Gastrocnemius medialis (tissue), 4 donors: ENCODE measurements at places on chromosomes 1 and 21. TPM values are rescaled to one million over a fixed set of nuclear protein-coding genes. Genes with fewer than 3 reads are reported as not detected.
A peak's percentile ranks its signal among the peaks of the same experiment; 100 is the strongest.

DNA sequence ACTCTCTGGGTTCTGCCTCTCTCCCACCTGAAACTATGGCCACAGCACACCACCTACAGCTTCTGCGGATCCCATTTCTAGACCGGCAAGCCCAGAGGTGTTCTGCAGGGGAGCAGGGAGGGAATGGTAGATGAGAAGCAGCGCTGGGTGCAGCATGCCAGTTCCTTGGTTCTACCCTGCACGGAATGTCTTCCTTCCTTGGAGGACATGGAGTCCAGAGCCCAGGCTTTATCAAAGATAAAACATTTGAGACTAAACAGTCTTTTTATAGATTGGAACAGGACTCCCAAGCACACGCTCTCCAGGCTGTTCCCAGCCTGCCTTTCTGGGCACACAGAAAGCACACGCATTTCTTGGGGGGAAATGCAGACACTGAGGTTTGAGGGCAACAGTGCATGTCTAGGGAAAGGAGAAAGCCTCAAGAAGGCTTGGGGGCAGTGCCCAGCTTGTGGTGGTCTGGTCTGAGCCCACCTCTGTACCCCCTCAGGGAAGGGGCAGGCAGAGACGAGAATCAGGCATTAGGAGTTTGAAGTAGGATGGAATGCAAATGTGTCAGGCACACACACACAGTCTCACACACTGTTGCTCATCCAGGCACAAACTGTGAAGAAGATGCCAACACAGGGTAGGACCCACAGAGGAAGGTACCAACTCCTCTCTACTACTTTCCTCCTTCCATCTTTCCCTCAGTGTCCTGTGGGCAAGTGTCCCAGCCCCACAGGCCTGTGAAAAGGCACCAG, 29.7 kb downstream of the LGR6 start:
- H3K4me1 ChIP-seq, result no peaks in the 10 kb centered on the region
- H3K27me3 ChIP-seq, result peaks cover 2% of the 10 kb centered on the region

GRCh38 chr1:75969550-75969949, 37.3 kb upstream of the ASB17 start:
- no peaks in the 10 kb centered on the region for H3K4me1 ChIP-seq
- DNase-seq, result no peak
- no peaks in the 10 kb centered on the region for H3K36me3 ChIP-seq

PRR9 gene
- not detected for total RNA-seq

ARHGAP30 gene
- total RNA-seq, result 1.6 TPM

DNA sequence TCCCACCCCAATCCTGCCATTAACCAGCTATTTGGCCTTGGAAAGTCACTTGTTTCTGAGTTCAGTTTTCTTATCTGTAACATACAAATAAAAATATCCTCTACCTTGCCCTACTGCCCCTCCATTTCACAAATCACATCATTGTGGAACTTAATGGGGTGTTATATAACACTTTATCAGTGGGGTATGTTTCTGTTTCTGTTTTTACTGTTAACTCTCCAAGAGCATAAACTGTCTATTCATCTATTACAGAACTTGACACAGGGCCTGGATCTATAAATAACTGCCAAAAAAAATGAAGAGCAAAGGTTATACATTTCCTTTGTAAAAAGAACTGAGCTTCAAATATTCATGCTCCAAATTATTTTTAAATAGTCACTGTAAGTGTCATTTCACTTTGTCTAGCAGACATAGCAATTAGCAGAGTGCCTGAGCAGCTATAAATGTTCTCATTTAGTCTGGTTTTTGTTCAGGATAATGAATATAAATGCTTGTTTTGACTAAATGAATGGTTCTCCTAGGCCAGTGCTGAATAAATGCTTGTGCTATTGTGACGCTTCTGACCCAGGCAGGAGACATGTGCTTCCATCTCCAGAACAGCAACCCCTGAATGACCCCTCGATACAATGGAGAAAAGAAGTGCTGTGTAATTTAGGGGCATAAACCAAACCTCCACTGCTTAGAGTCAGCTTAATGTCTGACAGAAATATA, 7.4 kb downstream of the PIGM start:
- H3K4me1 ChIP-seq, result peaks cover 11% of the 10 kb centered on the region
- H3K27me3 ChIP-seq, result no peaks in the 10 kb centered on the region

- H3K4me1 ChIP-seq, result no peaks in the 10 kb centered on the region
- DNase-seq, result no peak
- H3K27me3 ChIP-seq, result no peaks in the 10 kb centered on the region
- H3K36me3 ChIP-seq, result no peaks in the 10 kb centered on the region
- no peak overlapping the region for H3K27ac ChIP-seq
Observed at GRCh38 chr1:48216941-48217340, 5.6 kb upstream of the SLC5A9 start.

LAMB3 gene
- 0.61 TPM for total RNA-seq

GRCh38 chr1:1398677-1399186, 403 bp downstream of the CCNL2 start:
- no peak for DNase-seq
- H3K27me3 ChIP-seq, result no peaks in the 10 kb centered on the region
- peak overlapping the region; percentile 98 for H3K4me3 ChIP-seq
- peak overlapping the region; percentile 96 for H3K27ac ChIP-seq
- peaks cover 42% of the 10 kb centered on the region for H3K4me1 ChIP-seq

PTPRF gene
- total RNA-seq, result 2.6 TPM

DNA sequence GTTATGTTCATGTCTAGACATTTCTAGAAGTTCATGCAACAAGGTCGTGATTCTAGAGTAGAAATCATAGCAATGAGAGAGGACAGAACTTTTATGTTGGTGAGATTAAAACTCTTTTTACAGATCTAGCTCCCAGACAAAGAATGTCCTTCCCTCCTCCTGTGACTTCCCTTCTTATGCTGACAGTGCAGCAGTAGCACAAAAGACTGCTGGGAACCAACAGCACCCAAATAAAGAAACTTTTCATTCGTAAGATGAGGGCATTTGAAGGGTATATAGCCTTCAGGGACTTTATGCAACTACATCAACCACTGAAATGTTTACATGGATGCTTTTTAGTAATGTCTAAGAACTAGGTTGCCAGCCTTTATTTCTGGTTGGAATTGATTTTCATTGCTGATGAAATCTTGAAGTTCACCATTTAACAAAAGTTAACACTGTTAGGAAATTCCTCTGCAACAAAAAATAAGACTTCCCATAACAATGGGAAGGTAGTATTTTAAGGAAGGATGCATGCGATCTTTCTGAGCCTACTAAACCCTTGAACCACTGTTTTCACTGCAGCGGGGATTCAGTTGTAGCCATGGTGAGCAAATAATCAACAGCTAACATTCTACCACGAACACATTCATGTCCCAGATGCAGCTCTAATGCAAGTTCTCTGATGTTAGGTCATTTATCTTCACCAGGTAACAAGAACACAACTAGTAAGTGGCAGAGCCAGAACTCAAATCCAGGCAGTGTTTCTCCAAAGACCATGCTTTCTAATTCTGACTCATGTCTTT, 672.8 kb downstream of the PTPRC start:
- H3K36me3 ChIP-seq, result no peaks in the 10 kb centered on the region
- H3K27me3 ChIP-seq, result no peaks in the 10 kb centered on the region
- H3K4me1 ChIP-seq, result no peaks in the 10 kb centered on the region
- DNase-seq, result no peak
- no peak overlapping the region for H3K27ac ChIP-seq
- no peak overlapping the region for H3K4me3 ChIP-seq

GRCh38 chr1:68216089-68216772, 16.1 kb downstream of the WLS start:
- H3K4me3 ChIP-seq, result no peak overlapping the region
- H3K36me3 ChIP-seq, result no peaks in the 10 kb centered on the region
- no peak for DNase-seq

GRCh38 chr1:5456090-5456811, 536.0 kb downstream of the NPHP4 start:
- no peaks in the 10 kb centered on the region for H3K27me3 ChIP-seq
- DNase-seq, result no peak
- no peak overlapping the region for H3K27ac ChIP-seq
- no peaks in the 10 kb centered on the region for H3K4me1 ChIP-seq

TMEM200B gene
- total RNA-seq, result 1.4 TPM

- peaks cover 6% of the 10 kb centered on the region for H3K4me1 ChIP-seq
- H3K36me3 ChIP-seq, result no peaks in the 10 kb centered on the region
- H3K27ac ChIP-seq, result no peak overlapping the region
- DNase-seq, result no peak
- no peaks in the 10 kb centered on the region for H3K27me3 ChIP-seq
Observed at GRCh38 chr1:92795166-92795565, 10.3 kb upstream of the EVI5 start.

ZNF593OS gene
- not detected for total RNA-seq

GRCh38 chr1:45772971-45773370, 22.5 kb upstream of the IPP start:
- no peak for DNase-seq
- H3K27ac ChIP-seq, result no peak overlapping the region
- H3K4me1 ChIP-seq, result peaks cover 5% of the 10 kb centered on the region
- H3K36me3 ChIP-seq, result no peaks in the 10 kb centered on the region

SFN gene
- total RNA-seq, result 1.5 TPM

DNA sequence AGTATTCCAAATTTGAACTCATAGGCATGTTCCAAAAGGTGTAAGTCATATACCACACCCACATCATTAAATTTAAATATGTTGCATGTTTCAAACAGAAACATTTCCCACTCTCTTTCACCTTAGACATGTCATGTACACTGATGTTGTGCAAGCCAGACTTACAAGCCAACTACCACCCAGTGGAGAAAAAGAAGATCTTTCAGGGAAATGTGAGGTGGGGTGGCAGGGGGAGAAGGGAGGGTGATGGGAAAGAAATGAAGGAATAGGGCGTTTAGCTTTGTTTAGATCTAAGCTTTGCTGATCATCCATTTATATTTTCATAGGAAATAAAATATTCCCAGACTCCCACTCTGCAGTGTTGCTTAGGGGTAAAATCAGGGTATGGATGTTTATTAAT, 1.6 kb downstream of the NEGR1 start:
- H3K27me3 ChIP-seq, result no peaks in the 10 kb centered on the region
- peaks cover 7% of the 10 kb centered on the region for H3K4me1 ChIP-seq
- H3K4me3 ChIP-seq, result no peak overlapping the region
- no peaks in the 10 kb centered on the region for H3K36me3 ChIP-seq
- DNase-seq, result no peak

EDEM3 gene
- total RNA-seq, result 51.1 TPM

DNA sequence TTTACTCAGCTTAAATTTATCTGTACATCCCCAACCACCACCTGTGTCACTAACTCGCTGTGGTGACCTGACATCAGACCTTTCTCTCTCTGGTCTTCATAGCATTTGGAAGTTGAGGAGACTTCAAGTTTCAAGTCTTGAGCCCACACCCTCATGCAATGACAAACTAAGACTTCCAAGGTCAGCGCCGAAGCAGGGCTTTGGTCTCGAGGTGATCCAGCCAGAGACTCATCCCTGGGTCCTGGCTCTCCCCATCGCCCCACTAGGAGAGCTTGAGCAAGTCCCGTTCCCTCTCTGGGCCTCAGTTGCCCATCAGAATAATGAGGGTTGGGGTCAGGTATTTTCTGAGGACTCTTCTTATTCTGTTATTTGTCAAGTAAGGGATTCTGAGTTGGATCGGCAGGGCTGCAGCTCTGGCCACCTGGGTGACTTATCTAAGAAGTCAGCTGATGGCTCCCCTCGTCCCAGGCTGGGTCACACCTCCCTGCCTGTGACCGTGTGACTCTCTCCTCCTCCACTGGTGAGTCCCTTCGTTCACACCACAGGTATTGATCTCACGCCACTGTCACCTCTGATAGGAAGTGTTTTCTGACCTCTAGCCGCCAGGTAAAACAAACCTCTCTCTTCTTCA, 143.7 kb upstream of the RUNX3 start:
- H3K4me1 ChIP-seq, result no peaks in the 10 kb centered on the region
- no peak overlapping the region for H3K27ac ChIP-seq
- no peaks in the 10 kb centered on the region for H3K36me3 ChIP-seq
- no peak for DNase-seq
- no peak overlapping the region for H3K4me3 ChIP-seq

FAM151A gene
- total RNA-seq, result not detected

CCDC185 gene
- not detected for total RNA-seq

DNA sequence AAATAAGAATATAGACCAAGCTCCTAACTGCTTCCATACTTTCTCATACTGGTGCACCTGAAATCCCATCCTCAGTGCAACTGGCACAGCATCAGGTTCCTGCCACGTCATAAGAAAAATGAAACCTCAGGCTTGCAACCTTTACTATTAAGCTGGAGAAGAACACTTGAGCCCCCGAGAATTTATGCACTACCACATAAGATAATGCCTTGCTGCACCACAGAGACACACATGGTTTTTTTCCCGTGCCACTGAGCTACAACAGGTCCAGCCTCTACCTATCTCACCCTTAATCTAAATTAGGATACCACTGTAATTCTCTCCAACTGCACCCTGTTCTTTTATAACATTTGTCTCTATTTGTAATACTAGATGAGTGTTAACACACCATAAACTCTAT, 174.5 kb downstream of the DENND1B start:
- DNase-seq, result no peak
- H3K27ac ChIP-seq, result no peak overlapping the region
- H3K27me3 ChIP-seq, result no peaks in the 10 kb centered on the region
- H3K4me3 ChIP-seq, result no peak overlapping the region

- H3K27ac ChIP-seq, result peak overlapping the region; percentile 97
- H3K4me3 ChIP-seq, result peak overlapping the region; percentile 20
Observed at GRCh38 chr1:231410036-231410612, 12.0 kb downstream of the EGLN1 start.

SYNC gene
- 252 TPM for total RNA-seq

DNA sequence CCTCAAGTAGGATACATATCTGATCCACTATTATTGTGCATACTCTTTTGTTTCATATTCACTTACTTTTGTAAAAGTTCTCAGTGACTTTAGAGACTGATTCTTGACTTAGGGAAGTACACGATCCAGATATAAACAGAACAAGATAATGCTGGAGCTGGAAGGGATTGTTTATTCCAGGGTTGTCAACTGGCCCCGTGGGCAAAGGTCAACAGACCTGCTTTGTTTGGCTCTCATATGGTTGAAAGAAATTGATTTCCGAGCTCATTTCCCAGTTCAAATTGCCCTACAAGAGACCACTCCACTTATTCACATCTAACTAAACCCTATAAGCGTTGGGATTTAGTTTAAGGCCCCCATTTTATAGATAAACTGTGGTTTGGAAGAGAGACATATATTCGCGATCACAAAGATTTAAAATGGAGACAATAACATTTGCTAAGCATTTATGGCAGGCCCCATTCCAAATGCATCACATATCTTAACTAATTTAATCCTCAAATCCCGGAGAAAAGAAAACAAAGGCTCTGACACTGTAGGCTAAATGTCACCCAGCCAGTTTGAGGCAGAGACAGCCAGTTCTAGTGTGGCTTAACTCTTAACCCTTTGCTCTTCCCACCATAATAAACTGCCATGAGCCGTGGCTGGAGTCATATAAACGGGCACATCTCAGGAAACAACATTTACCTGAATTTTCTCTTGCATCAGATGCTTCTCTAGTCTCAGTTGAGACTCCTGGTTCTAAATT, 20.6 kb downstream of the REG4 start:
- H3K4me1 ChIP-seq, result no peaks in the 10 kb centered on the region
- no peak overlapping the region for H3K27ac ChIP-seq
- H3K36me3 ChIP-seq, result no peaks in the 10 kb centered on the region
- H3K27me3 ChIP-seq, result no peaks in the 10 kb centered on the region
- DNase-seq, result no peak
